Stimulated activated CD8-positive, alpha-beta memory T cell treated with anti-CD3 and anti-CD28 coated beads, Interleukin-4, amount 100 ng/mL, for 1 hour (primary cell): ENCODE measurements at places on chromosomes 4 and X.

DNA sequence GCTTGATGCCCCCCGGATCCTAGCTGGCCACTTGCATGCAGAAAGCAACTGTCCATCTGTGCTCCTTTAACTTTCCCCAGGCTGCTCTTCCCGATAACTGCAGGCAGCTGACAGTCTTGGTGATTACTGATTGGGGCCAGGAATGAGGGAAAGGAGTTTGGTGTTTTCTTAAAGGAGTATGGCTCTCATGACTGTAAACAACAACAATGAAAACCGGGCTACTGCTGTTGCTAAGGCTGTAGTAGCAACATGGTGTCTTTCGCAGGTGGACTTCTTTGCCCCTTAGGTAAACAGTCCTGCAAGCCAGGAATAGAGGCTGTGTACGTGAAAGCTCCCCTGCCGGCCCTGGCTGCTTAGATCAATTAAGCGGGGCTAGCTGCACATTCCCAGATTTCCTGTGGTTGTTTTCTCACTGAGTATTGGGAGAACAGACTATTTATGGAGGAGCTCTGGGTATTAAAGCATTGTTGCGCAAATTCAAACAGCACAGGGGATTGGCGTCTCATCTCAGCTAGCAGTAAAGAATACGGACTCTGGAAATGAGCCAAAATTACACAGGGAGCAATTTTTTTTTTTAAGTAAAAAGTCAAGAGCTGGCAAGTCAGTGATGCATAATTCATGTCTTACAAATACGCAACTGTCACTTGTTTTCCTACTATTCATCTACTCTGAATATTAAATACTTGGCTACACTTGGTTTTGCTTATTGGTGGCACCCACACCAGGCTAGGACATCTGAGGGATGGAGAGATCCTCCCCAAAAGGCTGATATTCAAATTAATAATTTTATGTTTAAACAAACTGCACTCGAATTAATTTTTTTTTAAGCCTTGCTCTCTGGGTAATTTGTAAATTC lies 61.6 kb upstream of the NAP1L5 start:
- no peak for DNase-seq

- DNase-seq, result no peak
These were observed 47.6 kb downstream of the ATP10D start for GRCh38 chr4:47532658-47533057.

DNA sequence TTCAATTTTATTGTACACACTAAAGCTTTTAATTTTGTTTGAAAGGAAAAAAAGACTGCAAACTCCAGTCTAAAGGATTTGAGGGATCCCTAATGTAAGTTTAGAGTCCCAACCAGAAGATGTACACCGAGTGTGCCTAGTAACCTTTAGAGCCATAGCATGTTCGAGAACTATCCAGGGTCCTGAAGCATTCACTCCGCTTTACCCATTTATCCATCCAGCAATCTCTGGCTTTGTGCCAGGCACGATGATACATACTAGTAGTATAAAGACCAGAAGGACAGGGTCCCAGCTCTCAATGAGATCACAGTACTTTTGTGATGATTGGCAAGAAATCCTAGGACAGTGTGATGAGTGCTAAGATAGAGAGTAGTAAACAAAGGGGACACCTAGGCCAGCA lies 168.7 kb downstream of the STK32B start:
- DNase-seq, result no peak

- no peak for DNase-seq
These were observed 180.7 kb downstream of the CEP135 start for GRCh38 chr4:56129431-56129861.

DNA sequence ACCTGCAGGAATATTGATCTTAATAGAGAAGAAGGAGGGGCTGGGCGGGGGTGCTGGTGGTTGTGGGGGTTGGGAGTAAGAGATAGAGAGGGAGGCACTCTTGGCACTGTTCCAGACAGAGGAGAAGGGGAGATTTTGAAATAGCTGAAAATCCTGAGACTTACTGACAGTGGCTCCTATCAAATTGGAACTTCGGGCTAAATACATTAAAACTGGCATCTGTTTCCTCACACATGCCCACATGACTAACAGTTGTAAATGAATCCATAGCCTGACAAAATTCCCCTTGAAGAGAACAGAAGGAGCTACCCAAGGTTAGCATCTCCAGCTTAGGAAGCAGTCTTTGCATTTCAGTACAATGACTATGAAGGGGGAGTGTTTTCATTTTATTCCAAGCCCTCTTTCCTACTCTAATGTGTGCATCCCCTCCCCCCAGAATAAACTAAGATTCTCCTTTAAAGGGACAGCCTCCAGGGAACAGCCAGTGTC lies 1.4 kb downstream of the DCX start:
- no peak for DNase-seq
